SIG-M5 (cell line): ENCODE measurements at places on chromosomes 7 and 10.

DNA sequence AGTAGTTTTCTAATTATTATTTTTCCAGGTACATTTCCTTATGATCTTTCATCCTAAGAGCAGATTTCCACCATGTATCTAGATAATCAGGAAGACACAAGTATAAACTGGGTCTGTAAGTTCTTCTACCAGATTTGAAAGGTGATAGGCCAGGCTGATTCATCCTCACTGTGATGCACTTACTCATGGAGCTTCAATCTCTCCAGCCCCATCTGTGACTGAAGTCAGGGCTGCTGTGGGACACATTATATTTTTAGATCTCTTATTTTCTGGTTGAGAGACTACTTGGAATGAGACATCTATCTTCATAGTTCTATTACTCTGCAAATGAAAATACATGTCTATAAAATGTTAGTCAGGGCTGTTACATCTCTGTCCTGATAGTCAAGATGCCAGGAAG is 85.5 kb upstream of the SLC25A13 start:
- DNase-seq, result no peak

- no peak for DNase-seq
Observed at GRCh38 chr7:17613338-17614041, 315.0 kb downstream of the AHR start.

DNA sequence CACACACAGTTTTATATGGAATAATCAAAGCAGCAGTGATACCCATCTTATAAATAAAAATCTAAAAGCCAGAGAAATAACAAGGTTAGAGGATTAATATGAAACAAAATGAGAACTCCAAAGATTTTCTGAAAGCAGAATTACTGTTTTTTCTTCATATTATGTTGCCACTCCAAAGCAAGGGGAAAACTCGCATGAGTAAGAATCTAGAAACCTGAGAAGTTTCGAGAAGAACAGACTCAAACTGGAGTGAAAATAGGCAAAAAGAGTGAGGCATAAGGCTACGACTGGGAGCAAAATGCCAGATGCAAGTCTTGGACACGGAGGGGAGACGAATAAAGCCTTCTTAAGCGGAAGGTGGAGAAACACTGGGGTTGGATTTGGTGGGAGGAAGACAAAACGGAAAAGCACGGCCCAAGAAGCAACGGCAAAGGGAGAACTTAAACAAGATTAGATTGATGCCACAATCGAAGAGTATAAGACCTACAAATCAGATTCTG is 923 bp downstream of the TNPO3 start:
- DNase-seq, result no peak

GRCh38 chr7:4042402-4043045 is 639.6 kb upstream of the FOXK1 start:
- no peak for DNase-seq

GRCh38 chr7:2354939-2355704 is 495 bp downstream of the EIF3B start:
- DNase-seq, result no peak

GRCh38 chr10:124429576-124429975 is 10.9 kb upstream of the OAT start:
- no peak for DNase-seq

GRCh38 chr7:20385126-20385525 is 54.4 kb downstream of the ITGB8 start:
- DNase-seq, result no peak

GRCh38 chr10:28612877-28613276 is 64.4 kb upstream of the BAMBI start:
- DNase-seq, result no peak

DNA sequence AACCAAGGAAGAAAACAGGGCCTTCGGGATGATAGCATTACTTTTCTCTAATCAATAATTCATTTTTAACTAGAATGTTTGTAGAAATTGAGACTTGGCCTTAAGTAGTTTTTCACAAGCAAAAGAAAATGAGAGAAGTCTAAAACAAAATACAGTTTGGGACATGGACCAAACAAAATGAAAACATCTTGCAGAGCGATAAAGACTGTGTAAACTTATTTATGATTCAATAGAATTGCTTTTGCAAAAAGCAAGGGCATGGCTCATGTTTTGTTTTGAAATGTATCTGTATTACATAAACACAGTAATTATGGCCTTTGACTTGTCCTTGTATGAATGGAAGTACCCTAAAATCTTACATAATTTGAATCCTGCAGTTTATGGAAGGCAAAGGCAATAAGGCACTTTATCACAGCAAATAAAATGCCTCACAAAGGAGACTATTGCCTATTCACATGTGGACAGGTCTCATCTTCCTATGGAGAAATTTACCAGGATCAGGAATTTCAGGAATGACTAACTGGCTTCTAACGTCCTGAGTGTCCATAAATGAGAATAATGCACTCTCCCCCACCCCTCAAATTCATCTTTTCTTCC is 295.2 kb downstream of the PTEN start:
- no peak for DNase-seq

DNA sequence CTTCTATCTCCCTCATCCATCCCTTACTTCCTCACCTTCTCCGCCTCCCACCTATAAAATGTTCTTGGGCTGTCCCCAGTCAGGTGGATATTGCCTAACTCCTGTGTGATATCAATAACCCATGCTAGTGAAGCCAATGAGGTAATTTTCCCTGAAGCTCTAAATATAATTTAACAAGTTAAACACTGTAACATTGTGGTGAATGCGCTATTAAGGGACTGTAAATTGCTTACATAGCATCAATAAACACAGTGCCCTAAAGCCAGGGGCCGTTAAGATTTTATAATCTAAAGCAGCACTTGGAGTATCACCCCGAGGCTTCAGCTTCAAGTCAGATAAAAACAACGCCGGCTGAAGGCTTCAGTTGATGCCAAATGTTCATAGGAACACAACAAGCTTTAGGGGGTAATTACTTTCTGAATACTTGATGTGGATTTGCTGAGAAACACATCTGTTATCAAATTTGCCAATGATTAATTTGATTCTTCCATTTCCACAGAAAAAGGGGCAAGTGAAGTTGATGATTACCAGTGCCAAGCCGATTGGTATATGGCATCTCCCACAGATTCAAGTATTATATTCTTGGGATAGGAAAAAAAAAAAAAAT is 138.4 kb downstream of the CREB5 start:
- no peak for DNase-seq

- no peak for DNase-seq
Observed at GRCh38 chr7:88203401-88203800, 16.4 kb downstream of the SRI start.

DNA sequence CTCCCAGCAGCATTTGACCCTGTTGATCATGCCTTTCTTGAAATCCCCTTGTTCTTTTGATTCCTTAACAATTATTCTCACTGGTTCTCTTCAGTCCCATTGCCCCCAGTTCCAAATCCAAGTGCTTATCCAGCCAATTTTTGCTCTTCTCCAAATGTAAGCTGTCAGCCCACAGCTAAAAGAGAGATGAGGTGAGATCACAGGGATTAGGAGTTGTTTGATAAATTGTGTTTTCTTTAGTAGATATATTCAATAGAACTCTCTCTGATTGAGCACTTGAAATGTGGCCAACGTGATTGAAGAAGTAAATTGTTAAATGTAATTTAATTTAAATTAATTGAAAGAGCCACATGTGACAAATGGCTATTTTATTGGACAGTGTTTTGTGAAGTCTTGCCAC is 76.6 kb upstream of the NME8 start:
- no peak for DNase-seq

DNA sequence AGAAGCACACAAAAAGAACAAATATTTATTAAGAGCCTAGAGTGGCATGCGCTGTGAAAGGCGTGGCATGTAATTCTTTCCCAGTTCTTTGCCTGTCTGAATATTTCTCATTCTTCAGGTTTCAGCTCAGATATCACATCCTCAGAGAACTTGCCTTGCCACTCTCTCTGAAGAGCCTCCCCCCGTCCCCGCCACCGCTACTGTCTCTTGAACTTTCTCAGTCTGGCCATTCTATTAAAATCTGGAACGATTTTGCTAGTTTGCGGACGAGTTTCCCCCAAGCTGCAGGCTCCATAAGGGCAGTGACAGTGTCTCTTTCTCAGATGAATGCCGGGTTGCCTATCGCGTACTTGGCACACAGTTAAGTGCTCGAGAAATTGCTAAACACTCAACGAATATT is 787 bp upstream of the PLEKHA1 start:
- no peak for DNase-seq

DNA sequence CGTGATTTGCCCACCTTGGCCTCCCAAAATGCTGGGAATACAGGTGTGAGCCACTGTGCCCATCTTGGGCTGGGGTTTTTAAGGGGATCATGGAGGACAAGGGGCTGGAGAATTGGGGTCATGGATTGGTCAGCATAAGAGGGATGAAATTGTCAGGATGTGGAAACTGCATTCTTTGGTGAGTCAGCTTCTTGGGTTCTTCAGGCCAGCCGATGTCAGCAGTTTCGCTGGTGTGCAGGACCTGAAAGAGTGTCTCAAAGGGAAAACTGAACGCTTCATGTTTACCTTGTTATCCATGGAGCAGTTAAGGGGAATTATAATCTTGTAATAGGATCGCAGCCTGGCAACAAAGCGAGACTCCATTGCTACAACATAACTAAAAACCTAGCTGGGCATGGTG is 13.0 kb downstream of the GALNT17 start:
- DNase-seq, result no peak

DNA sequence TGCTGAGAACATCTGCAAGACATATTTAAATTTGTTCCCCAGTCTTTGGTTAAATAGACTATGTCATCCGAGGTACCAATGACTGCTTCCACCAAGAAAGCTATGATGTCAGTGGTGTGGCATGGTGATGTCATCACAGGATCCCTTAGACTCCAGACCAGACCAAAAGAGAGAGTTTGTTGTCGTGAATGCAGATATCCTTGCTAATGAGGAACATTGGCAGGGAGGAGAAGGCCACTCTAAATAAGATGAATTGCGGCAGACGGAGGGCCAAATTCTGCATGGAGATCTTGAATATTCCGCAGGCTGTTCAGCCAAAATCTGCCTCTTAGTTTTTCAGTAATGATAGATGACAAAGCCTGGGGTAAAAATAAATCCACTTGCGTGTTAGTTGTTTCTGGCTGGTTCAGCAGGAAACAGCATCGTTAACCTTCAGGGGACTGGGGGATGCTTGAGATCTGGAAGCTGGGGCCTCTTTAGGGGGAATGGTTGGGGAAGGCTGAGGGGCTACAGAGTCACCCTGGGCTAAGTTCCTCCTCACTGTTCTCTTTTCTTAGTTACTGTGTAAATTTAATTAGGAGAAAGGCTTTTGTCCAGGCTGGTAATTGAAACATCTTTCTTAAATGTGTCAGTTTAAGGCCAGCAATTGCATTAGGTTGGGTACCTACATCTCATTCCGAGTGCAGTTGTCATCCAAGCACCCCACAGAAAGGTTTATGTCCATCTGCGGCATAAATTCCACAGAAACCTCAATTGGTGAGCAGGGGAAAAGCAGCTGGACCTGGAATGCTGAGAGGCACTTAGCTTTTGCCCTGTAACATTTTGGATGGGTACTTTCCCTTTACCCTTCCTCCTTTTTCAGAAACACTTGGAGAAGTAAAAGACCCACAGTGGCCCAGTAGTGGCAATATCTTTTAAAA is 11.6 kb upstream of the CAMK1D start:
- DNase-seq, result no peak

DNA sequence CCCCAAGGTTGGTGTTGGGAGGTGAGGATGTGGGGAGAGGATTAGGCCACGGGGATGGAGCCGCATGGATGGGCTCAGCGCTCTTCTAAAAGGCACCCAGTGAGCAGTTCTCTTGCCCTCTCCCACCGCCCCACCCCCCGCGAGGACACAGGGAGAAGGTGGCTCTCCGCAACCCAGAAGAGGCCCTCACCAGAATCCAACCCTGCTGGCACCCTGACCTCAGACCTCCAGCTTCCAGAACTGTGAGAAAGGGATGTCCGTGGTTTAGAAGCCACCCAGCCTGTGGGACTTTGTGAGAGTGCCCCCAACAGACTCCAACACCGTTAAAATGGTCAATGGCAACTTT is 242.8 kb upstream of the PPP2R2D start:
- DNase-seq, result no peak

- DNase-seq, result no peak
Observed at GRCh38 chr7:1572111-1572822, 2.4 kb upstream of the PSMG3 start.

DNA sequence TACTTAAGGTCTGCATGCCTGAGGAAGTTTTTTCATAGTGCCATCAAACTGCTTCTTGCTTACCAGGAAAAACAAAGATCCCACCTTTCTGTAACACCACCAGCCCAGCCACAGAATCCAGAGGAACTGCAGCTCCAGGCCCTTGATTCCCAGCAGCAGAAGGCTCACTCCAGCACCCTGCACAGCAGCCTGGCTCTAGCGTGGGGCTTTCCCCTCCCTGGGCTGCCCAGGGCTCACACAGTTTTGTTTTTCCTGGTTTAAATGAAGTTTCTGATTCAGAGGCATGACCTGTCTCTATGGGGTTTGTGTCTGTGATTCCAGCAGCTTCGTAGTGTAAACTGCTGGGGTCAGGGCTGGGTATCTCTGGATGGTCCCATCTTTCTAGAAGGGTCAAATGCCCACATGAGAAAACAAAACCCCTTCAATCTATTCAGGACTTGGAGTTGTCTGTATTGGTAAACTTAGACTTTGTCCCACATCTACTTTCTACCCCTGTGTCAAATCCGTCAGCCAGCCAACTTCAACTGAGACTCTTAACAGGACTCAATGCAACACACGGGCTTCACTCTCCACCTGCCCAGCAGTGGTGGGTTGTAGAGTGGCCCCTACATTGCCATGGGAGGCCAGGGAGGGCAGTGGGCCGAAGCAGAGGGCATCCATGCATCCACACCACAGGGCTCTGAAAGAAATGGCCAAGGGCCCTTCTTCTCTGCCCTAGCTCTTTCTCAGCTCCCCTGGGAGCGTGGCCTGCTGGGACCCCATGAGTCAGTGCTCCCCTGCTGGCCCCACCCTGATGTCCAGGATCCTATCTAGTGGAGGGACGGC is 73.6 kb downstream of the ATXN7L1 start:
- DNase-seq, result no peak

DNA sequence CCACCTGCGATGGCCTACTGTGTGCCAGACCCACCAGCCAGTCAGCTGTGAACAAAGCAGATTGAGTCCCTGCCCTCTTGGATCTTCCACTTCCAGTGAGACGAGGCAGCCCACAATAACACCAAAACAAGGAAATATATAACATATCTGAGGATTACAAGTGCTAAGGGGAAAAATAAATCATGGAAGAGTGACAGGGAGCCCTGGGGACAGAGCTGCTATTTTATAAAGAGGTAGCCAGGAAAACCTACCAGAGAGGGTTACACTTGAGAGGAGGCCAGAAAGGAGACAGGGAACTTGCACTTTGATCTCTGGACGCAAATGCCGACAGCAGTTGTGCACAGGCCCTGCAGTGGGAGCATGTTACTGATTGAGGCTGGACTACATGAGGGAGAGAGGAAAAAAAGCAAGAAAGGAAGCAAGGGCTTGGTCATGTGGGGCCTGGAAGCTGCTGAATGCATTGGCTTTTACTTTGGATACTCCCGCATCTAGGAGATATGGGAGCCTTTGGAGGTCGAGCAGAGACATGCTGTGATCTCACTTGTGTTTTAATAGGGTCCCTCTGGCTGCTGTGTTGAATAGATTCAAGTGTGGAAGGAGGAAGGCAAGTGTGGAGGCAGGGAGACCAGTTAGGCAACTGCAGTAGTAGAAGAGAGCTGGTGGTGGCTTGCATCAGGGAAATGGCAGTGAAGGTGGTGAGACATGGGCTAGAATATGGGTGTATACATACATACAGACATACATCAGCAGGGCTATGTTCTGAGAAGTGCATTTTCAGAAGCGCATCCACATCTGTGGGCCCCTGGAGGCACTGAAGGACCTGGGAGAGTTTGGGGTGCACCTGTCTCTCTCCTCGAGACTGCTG is 26.2 kb downstream of the MINDY4 start:
- DNase-seq, result no peak

- DNase-seq, result no peak
Observed at GRCh38 chr7:37510043-37510634, 61.5 kb upstream of the ELMO1 start.

- no peak for DNase-seq
Observed at GRCh38 chr10:30438021-30438850, 4.3 kb downstream of the MAP3K8 start.
